ENCODE measurements at places on chromosomes 6 and 20. TPM values are rescaled to one million over a fixed set of nuclear protein-coding genes. Genes with fewer than 3 reads are reported as not detected.

The TCF15 gene
- total RNA-seq = 0.77 TPM

The EFHC1 gene
- total RNA-seq = 7.2 TPM

The FAM210B gene
- 24.1 TPM for total RNA-seq

The C20orf144 gene
- total RNA-seq = under 0.01 TPM

The FAM162B gene
- 6.2 TPM for total RNA-seq

The RIPPLY2 gene
- 0.51 TPM for total RNA-seq

The TNFRSF6B gene
- 15.4 TPM for total RNA-seq

The ZNF334 gene
- total RNA-seq = 0.76 TPM

The RWDD2A gene
- 3.2 TPM for total RNA-seq

The MCHR2 gene
- not detected for total RNA-seq

The TRIM15 gene
- not detected for total RNA-seq

The PNLDC1 gene
- total RNA-seq = not detected

The TFAP2D gene
- total RNA-seq = not detected

The GCLC gene
- total RNA-seq = 22.6 TPM

The FOXA2 gene
- total RNA-seq = not detected

The PSORS1C1 gene
- total RNA-seq = 3.7 TPM

The PRL gene
- total RNA-seq = not detected

The NTSR1 gene
- total RNA-seq = under 0.01 TPM

The KHDC1 gene
- under 0.01 TPM for total RNA-seq

The PKIG gene
- 182 TPM for total RNA-seq

The IL17A gene
- total RNA-seq = not detected

The ENPP5 gene
- total RNA-seq = under 0.01 TPM

The HLA-DQB2 gene
- not detected for total RNA-seq

The LYRM2 gene
- total RNA-seq = 13.4 TPM

The CLVS2 gene
- not detected for total RNA-seq

The BMP6 gene
- total RNA-seq = 72.8 TPM

The TMEM74B gene
- total RNA-seq = 0.26 TPM

The CAGE1 gene
- 0.13 TPM for total RNA-seq

The NR2E1 gene
- total RNA-seq = not detected

The TFAP2A gene
- total RNA-seq = not detected

The NRSN1 gene
- not detected for total RNA-seq

The SLC24A3 gene
- total RNA-seq = under 0.01 TPM

The TCF21 gene
- not detected for total RNA-seq

The SLC22A1 gene
- not detected for total RNA-seq

The RAB44 gene
- total RNA-seq = under 0.01 TPM

The PRND gene
- 1.9 TPM for total RNA-seq

The HS3ST5 gene
- not detected for total RNA-seq

The KCNB1 gene
- total RNA-seq = not detected

The ADGRG6 gene
- 3.3 TPM for total RNA-seq

The TRIM38 gene
- 4.7 TPM for total RNA-seq

The GSTA1 gene
- total RNA-seq = not detected

The SLC4A11 gene
- 26.0 TPM for total RNA-seq

The OOEP gene
- 0.13 TPM for total RNA-seq

The ZBP1 gene
- not detected for total RNA-seq

The ADAT2 gene
- total RNA-seq = 3.7 TPM

The SPTLC3 gene
- total RNA-seq = 0.63 TPM

The RHAG gene
- total RNA-seq = not detected

The STMND1 gene
- not detected for total RNA-seq

The DEFB121 gene
- not detected for total RNA-seq

The KIF16B gene
- 8.1 TPM for total RNA-seq

The EFCAB8 gene
- total RNA-seq = under 0.01 TPM

The CFAP61 gene
- total RNA-seq = not detected

The PPP1R16B gene
- 166 TPM for total RNA-seq

The GPR63 gene
- total RNA-seq = under 0.01 TPM

The SRMS gene
- not detected for total RNA-seq

The PPP1R3G gene
- 0.89 TPM for total RNA-seq

The SLC35D3 gene
- not detected for total RNA-seq

The RIMS1 gene
- 21.2 TPM for total RNA-seq
